NCI-H2171 treated with DMSO at 0.1 percent for 48 hours (cell line): ENCODE measurements at places on chromosomes 2 and 18.
A peak's percentile ranks its signal among the peaks of the same experiment; 100 is the strongest.

- DNase-seq: no peak
Measured at GRCh38 chr2:172986040-172986439, 89.6 kb upstream of the MAP3K20 start.

GRCh38 chr2:99032786-99033185 is 96.8 kb upstream of the CRACDL start:
- no peak for DNase-seq

DNA sequence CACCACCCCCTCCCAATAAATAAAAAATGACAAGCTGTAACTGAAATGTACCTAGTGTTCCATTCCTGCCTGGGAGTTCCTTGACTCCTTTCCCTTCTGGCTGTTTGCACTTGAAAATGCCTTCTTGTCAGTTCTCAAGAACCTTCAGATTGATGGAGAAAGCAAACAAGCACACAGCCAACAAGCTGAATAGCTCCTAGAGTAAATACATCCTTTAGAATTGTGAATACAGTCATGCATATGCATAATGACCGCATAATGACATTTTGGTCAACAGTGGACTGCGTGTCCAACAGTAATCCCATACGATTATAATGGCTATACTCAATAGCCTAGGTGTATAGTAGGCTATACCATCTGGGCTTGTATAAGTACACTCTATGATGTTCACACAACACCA is 97.0 kb downstream of the LYPD6 start:
- no peak for DNase-seq

- no peak for DNase-seq
Measured at GRCh38 chr2:233925402-233925801, 8.2 kb downstream of the TRPM8 start.

DNA sequence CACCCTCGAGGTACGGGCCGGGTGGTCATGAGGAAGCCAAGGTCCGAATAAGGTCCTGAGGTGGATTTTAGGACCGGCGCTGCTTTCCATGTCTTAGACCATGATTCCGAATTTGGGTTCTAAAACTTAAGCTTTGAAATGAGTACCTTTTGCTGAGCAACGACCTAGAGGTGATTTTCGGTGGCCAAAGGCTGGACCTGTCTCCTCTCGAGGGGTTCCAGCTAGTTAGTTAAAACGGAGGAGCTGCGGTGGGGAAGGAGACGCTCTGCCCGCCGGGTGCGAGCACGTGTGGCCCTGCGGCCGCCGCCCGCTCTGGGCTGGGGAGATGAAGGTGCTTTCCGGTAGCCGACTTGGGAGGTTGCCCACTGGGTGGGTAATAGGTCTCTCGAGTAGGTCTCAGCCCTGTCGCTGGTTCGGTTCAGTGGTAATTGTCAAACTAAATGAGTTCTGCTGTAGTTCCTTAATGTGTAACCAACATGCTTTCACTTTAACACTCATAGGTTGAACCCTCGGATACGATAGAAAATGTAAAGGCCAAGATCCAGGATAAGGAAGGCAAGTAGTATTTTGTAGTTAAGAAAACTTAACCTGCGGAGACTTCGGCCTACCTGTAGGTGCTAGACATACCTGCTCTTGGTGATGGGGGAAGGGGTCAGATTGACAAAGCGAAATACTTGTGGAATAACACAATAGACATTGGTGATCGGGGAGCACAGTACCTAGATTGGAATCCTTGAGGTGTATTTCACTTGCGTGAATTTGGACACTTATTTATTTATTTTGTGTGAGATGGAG is 572 bp downstream of the RPS27A start:
- DNase-seq: peak; percentile 40

- DNase-seq: no peak
Measured at GRCh38 chr2:39942950-39943349, 163.9 kb upstream of the THUMPD2 start.

GRCh38 chr2:222566229-222566628 is 89.7 kb downstream of the FARSB start:
- no peak for DNase-seq

GRCh38 chr2:76415821-76416220 is 705.1 kb upstream of the GCFC2 start:
- no peak for DNase-seq

DNA sequence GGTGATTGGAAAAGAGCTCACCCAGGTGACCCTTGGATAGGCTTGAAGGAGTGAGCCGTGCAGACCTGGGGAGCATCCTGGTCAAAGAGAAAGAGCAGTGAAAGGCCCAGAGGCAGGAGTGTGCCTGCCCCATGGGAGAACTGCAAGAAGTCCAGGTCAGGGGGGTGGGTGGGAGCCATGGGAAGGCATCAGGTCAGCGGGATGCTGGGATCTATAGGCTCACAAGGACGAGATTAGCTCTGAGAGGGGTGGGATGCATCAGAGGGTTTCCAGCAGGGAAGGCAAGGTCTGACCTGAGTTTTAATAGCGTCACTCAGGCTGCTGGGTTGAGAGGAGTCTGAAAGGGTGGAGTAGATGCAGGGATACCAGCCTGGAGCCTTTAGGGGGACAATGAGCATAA is 158.6 kb downstream of the SMAD7 start:
- no peak for DNase-seq

DNA sequence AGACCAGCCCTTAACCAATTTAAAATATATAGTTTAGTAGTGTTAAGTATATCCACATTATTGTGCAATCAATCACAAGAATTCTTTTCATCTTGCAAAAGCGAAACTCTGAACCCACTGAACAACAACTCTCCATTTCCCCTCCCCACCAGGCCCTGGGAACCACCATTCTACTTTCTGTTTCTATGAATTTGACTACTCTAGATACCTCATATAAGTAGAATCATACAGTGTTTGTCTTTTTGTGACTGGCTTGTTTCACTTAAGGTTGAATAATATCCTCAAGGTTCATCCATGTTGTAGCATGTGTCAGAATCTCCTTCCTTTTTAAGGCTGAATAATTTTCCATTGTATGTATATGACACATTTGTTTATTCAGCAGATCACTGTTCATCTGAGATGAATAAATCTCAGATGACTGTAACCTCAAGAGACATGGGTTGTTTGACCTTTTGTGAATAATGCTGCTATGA is 8.1 kb upstream of the SOS1 start:
- no peak for DNase-seq

GRCh38 chr18:12017081-12017480 is 35.8 kb downstream of the IMPA2 start:
- DNase-seq: no peak

GRCh38 chr18:8711736-8712135 is 6.4 kb downstream of the MTCL1 start:
- DNase-seq: no peak

DNA sequence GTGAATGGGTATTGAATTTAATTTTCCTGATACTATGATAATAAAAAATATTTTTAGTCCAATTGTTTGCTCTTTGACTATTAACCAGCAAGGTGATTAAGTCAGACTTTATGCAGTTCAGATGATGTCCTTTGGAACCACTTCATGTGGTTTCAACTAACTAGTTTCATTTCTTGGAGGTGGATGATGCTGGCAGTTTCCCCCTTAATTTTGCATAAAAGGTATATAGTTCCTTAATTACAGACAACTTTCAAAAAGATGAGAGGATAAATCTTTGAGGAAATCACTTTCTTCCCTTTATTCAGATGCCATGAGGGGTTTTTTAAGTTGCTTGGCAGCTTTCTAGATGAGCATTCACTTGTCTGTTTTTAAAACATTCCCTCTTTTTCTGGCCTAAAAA is 223.1 kb downstream of the PHLPP1 start:
- no peak for DNase-seq

- no peak for DNase-seq
Measured at GRCh38 chr2:127853671-127854070, 4.3 kb downstream of the POLR2D start.

- DNase-seq: no peak
Measured at GRCh38 chr2:146754606-146755005, 1090.2 kb upstream of the ACVR2A start.

DNA sequence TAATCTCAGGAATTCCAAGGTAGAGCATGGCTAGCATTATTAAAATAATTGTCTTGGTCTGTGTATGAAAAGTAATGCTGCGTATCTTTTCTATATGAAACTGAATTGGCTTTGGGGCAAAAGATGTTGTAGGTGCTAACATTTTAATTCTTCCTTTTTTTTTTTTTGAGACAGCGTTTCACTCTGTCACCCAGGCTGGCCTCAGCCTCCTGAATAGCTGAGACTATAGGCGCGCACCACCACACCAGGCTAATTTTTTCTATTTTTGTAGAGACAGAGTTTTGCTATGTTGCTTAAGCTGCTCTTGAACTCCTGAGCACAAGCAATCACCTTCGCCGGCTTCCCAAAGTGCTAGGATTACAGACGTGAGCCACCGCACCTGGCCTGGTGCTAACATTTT is 172.6 kb upstream of the STON1 start:
- peak; percentile 8 for DNase-seq

DNA sequence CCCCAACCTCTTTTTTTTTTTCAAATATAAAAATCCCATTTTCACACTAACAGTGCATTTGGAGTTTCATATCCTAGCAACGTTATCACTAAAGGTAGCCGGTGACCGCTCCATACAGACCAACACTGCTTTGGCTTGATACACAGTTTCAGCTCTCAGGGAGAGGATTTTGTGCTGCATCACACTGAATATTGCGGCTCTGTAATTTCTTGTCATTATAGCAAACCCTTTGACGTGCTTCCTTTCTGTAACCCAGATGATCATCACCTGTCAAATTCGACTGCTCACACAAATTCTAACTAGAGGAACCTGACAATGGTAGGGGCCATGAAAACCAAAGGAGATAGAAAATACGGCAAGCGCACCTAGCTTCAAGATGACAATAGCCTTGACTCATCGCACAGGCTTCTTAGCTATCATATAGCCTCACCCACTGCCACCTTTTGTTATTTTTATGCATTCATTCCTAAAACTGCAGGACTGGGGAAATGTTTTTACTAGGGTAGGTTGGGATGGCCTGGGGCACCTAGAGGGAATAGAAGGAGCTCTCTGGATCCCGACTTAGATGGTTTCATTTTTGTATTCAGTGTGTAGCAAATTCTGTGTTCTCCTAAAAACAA is 582.9 kb upstream of the PIK3C3 start:
- DNase-seq: no peak

DNA sequence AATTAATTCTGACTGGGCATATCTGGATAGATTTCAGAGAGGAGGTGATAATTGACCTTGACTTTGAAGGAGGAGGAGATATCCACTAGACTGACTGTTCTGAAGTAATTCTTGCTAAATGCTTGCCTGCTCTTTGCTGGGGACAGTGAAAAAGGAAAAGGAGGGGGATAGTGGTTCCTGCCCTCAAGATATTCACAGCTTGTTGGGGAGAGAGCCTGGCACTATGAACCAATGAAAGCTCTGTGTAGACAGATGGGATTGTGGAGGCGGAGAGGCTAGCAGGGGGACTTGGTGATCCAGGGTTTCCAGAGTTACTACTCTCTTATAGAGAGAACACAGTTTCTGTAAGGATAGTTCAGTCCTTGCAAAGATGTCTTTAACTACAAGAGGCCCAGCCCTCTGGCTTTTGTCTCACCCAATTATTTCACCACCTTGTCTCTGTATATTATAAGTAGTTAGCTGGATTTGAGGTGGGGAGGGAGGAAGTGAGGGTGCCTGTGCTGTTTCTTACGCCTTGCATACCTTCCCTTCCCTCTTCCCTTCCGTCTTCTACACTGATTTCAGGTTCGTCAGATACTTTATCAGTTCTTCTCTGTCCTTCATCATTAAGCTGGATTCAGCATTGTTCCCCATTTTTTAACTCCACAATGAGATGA is 190.4 kb downstream of the PRKCE start:
- DNase-seq: no peak

- no peak for DNase-seq
Measured at GRCh38 chr2:62478093-62478580, 27.9 kb downstream of the TMEM17 start.

GRCh38 chr2:168119515-168120141 is 127.8 kb downstream of the STK39 start:
- peak; percentile 65 for DNase-seq

DNA sequence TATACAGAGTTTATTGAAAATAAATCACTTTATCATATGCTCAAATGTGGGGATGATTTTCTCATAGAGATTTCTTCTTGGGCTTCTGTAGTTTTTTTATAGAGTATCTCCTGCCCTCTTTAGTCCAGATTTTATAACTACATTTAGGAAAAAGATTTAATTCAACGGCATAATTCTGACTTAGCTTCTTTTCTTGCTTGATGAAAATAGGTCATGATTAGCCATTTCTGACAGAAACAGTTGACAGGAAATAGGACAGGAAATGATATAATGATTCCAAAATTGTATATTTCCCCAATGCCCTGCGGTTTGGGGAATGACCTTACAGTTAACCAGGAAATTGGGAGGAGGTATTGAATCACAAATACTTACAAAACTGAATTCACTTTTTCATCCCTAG is 1531.9 kb upstream of the ACVR2A start:
- peak; percentile 57 for DNase-seq

DNA sequence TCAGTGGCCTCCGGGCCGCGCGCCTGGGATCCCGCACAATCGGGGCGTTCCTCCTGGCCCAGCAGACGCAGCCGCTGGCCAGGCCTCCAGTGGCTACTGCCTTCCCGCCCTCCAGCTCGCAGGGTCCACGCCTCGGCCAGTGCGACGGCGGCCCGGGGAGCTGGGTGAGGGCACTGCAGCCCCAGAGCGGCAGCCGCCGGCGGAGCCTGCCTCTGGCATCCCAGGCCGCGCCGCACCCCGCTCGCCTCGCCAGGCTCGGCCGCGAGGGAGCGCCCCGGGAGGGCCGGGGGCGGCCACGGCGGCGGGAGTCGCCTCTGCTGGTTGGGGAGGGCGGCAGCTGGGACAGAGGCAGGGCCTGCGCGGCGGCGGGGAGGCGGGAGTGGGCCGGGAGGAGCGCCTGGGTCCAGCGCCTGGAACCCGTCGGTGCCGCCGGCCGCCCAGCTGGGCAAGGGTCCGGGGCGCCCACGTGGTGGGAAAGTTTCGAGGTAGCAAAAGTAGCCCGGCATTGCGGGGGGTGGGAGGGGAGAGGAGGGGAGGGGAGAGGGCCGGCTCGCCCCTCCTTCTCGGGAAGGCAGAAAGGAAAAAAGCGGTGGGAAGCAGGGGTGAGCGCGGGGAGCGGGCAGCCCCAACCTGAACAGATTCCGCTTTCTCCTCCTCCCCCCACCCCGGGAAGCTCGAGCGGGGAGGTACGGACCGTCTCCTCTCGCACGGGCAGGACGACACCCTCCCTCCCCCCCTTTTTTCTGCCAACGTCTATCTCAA is 1.5 kb upstream of the INHBB start:
- peak; percentile 33 for DNase-seq

DNA sequence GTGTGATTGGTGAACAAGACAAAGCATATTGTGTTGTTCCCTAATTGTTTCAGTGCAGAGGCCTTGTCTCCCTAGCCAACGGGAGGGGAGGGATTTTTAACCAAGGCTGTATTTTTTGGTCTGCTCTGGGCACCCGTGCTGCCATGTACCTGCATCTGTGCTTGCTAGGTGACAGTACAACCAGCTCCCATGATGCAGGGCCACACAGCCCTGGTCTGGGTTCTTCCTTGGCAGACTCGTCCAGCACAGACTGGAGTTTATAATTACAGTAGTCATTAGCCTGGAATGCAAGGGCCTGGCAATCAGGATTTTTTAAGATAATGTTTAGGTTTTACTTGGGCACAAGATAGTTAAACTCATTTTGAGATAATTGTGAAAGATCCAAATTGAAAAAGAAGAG is 36.4 kb downstream of the TCF7L1 start:
- no peak for DNase-seq

- DNase-seq: no peak
Measured at GRCh38 chr2:60526623-60527022, 26.8 kb downstream of the BCL11A start.
